ENCODE measurements at places on chromosomes 1 and 21.

- DNase-seq, result no peak
These were observed 561.1 kb upstream of the ZP4 start for GRCh38 chr1:238451781-238452310.

DNA sequence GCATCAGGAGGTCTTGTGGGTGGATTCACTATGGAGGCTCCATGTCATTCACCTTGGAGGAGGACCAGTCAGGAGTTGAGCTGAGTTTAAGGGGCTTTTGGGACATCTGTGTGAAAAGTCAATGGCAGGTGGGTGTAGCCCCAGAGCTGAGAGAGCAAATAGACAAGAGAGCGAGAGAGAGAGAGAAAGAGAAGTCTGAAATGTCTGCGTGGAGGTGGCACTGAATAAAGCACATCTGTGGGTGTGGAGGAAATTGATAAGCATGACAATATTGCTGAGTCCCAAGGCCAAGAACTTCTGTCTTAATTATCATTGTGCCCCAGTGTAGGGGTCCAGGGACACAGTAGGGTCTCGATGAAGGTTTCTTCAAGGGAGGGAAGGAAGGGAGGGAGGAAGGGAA is 79.5 kb upstream of the VAMP3 start:
- no peak for DNase-seq

GRCh38 chr1:50978852-50979781 is 9.1 kb downstream of the CDKN2C start:
- DNase-seq, result no peak

GRCh38 chr1:28976248-28976647 is 61.9 kb downstream of the EPB41 start:
- DNase-seq, result no peak

DNA sequence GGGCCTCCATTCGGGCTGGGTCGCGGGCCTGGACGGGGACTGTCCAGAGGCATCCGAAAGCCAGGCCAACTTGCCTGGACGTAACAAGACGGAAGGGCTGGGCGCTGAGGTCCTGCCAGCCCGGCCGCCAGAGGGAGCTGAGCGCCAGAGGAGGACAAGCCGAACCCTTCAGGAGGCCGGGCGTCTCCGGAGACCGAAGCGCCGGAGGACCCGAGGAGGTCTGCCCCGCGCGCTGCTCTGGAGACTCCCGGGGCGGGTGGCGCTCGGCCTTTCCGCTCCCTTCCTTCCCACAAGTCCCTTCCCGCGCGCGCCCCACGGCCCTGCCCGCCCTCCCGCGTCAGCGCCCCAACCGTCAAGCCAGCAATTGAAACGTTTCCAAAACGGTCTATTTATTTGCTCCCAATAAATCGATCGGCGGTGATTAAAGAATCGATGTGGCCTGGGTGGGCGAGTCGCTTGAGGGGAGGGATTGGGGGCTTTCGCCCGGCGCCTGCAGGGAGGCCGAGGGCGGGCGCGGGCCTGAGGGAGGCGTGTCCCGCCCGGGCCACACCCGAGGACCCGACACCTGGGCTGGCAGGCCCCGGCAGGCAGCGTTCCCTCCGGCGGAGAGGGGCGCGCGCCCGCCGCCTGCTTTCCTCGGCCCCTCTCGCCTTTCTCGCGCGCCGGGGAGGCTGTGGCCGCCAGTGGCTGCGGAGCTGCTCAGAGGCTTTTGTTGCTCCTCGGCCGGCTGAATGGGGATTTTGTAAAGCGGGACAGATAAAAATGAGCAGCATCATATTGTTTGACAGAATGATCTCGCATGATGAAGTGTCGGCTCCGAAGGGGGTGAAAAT is 5.2 kb upstream of the FOXD3 start:
- peak; percentile 53 for DNase-seq

- DNase-seq, result no peak
These were observed 23.2 kb upstream of the CNIH3 start for GRCh38 chr1:224592636-224593582.

- DNase-seq, result no peak
These were observed 27.8 kb downstream of the ASAP3 start for GRCh38 chr1:23456226-23456625.
